GOT3 (cell line): ENCODE measurements at places on chromosomes 2 and 18.

- no peak for DNase-seq
These were observed 929.4 kb upstream of the PIK3C3 start for GRCh38 chr18:41025666-41026065.

- no peak for DNase-seq
These were observed 96.5 kb upstream of the HS6ST1 start for GRCh38 chr2:128414946-128415778.

DNA sequence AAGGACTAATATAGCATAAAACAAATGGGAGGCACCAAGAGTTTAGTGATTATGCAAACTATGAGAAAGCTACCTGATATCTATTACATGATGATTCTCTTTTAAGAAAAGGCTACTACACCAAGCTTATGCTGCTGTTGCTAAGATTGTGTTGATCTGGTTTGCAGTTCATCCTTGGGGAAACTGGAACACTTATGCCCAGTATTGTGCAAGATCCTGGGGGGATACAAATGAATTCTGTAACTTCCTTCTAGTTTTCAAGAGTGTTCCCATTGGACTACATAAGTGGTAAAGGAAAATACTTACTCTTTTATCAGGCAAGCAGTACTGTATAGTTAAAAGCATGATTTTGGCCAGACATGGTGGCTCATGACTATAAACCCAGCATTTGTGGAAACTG, 3.1 kb upstream of the NMI start:
- DNase-seq, result no peak

- no peak for DNase-seq
These were observed 858.7 kb upstream of the ACVR2A start for GRCh38 chr2:146986161-146986560.

- no peak for DNase-seq
These were observed 40.5 kb downstream of the FAM168B start for GRCh38 chr2:131052741-131053263.

DNA sequence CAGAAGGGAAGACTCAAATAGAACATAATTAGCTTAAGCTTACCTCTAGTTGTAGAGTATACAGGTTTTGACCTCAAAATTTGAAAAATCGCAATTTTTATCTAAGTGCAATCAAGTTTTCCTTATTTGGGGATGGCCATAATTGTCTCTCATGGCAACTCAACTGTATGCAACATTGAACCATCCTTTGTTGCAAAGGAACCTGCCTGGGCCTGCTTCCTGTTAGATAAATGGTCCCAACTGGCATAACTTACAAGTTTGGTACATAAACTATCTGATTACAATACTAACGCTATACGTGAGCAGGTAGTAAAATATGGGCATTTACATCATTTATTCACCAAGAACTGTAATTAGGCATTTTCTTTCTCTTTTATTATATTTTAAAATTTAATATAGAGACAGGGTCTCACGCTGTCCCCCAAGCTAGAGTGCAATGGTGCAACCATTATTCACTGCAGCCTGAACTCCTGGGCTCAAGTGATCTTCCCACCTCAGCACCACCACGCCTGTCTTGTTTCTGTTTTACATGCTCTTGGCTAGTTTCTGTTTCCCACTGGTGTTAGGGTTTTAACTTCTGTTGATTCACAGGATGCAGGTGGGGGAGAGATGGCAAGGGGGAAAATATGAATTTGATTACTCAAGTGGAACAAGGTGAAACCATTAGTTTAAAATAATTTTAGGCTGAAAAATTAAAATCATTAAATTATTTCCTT, 55.3 kb upstream of the B3GNT2 start:
- DNase-seq, result no peak

DNA sequence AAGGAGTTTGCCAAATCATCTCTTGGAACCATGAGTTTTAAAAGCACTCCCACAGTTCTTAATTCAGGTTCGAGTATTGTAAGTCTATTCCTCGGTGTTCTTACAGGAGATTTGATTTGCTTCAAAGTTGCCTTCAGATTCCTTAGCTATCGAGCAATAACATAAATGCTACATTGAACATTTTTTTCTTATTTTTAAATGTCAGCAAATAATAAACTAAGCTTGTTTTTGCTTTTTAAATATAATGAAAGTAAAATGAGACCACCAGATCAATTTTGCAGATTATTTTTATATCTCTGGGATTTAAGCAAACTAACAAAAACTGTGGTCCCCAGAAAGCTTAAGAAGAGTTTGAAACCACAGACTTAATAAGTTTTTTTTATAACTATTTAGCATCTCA, 195.5 kb downstream of the LNPK start:
- DNase-seq, result no peak

GRCh38 chr18:80044072-80044471, 9.8 kb downstream of the RBFA start:
- DNase-seq, result no peak

DNA sequence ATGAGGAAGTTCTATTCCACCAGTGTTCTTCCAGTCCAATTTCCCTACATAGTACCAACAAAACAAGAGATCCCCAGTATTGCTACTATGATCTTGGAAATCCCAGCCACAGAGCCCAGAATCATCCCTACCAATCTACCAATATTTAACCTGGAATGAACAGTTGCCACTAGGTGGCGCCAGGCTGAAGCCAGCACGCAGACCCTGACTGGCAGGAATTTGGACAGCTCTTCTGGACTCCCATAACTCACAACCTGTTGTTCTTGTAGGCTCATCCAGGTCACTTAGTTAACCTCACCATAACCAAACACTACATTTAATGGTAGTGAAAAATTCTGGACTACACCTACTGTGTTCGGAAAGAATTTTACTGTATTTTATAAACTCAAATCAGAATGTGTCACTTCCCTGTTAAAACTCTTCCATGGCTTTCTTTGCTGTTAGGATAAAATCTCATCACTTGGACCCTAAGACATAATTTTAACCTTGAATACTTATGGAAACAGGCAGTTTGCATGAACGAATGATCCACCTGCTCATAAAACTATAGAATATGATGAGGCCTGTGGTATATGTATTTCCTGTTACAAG, 59.8 kb upstream of the SLC38A11 start:
- no peak for DNase-seq

DNA sequence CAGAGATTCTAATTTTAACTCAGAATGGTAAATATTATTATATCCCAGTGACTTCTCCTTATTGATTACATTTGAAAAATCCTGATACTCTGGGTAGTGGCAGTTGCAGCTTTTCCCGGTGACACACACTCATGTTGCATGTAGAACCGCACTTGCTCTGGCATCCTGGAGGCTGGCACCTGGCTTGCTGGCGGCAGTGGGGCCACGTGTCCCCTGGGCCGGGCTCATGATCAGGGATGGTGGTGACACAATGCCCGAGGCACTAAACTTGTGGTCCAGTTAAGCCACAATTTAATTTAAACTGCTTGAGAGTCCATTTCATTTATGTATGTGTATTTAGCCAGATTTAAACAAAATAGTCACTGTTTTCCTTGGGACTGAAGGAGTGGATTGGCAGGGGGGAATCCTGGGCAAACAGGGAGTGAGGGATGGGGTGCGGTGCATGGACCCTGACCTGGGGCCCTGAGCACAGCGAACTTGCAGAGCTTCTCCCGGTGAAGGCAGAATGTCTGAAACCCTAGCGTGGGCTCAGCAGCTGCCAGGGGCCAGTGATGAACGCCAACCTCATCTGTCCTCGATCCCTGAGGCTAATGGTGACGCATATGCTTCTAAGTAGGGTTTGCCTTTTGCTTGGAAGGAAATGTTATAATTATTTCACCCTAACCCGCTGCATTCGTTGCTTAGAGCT, 50.0 kb downstream of the KCNG2 start:
- no peak for DNase-seq

- no peak for DNase-seq
These were observed 23.1 kb downstream of the ST3GAL5 start for GRCh38 chr2:85865539-85866164.

DNA sequence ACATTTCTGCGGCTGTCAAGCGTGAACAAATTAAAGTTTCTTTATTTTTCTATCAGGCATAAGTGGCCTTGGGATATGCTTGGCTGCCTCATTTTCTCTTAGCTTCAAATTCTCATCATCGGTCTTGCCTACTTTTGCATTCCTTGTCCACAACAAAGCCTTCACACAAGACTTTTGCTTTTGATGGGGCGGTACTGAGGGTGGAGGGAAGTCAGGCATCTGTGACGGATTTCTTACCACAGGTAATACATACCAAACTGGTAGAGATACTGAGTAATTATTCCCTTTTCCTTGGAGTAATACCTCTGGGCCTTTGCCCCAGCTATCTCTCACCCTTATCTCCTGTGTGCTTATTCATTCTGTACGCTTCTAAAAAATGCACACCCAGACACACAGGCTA, 468.3 kb upstream of the RGPD4 start:
- no peak for DNase-seq

- DNase-seq, result no peak
These were observed 510.6 kb downstream of the CPS1 start for GRCh38 chr2:211067029-211067428.

DNA sequence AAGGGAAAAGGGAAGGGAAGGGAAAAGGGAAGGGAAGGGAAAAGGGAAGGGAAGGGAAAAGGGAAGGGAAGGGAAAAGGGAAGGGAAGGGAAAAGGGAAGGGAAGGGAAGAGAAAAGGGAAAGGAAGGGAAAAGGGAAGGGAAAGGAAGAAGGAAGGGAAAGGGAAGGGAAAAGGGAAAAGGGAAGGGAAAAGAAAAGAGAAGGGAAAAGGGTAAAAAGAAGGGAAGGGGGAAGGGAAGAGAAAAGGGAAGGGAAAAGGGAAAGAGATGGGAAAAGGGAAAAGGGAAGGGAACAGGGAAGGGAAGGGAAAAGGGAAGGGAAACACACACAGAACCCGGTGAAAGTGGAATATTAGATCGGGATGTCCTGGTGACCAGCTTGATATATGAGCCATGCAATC, 40.8 kb downstream of the EIPR1 start:
- no peak for DNase-seq

- DNase-seq, result no peak
These were observed 57.1 kb upstream of the PAX3 start for GRCh38 chr2:222355860-222356259.
